BE2C (cell line): ENCODE measurements at places on chromosomes 13 and 19.

DNA sequence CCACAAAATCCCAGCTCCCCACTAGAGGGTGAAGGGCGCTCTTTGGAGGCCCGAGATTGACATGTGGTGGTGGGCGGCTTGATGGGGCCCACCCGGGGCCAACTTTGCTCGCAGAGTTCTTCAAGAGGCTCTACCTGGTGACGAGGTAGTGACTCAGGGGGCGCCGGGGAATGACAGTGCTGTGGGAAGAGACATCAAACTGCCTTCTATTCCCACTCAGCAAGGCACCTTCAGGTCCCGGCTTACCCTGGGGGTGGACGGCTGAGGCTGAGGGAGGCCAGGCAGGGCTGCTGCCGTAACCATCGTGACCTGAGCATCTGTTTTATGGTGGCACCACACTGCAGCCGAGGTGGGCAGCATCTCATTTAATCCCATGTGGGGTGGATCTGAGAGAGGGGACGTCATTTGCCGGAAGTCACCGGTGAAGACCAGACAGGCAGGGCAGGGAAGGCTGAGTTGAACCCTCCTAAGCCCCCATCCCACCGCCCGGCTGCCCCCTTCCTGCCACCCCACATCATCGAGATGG, 1.6 kb downstream of the LINGO3 start:
- peak; percentile 8 for DNase-seq

DNA sequence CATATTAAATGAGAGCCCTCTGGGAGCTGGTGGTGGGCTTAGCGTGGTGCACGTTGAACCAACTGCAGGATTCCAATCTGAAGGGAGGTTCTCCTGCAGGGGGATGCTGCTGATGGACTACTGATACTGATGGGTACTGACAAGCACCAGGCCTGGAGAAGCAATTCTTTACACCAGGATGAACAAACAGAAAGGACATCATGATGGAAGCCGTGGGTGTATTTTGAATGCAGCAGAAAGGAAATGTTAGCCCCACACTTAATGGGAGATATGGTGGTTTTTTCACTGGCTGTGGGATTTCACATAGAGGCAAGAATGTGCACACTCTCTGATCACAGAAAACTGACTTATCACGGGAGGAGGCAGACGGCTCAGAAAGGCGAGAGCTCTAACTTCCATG, 299.7 kb downstream of the TEX29 start:
- no peak for DNase-seq

DNA sequence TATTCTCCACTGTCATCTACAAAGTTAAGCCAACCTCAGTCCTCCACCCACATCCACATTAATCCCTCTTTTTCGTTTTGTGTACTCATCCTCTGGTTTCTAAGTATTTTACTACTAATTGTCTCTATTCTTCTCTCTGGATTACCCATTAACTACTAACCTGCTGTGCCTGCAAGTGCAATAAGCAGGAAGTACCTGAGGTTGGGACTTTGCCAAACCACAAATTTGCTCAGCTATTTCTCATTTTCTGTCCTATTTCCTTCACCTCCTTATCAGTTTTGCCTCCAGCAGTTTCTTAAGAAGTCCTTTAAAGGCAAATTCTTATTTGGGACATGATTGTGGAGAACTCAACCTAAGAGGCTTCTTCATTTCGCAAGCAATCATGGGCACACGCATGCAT, 1708.9 kb downstream of the SLITRK5 start:
- DNase-seq: no peak

DNA sequence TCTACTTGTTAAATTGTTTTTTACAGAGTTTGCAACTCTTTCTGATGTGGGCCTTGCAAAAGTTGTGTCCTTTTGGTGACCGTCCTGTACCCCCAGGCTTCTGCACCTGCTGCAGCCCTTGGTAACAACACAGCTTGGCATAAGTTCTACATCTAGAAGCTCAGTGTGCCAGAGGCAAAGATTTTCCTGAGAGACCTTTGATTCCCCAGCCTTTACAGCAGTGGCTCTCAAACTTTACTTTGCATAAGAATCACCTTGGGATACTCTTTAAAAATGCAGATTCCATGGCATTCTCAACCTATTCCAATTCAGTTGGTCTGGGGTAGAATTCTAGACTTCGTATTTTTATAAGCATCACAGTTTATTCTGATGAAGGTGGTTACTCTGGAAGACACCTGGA, 260.9 kb downstream of the DCT start:
- DNase-seq: no peak

DNA sequence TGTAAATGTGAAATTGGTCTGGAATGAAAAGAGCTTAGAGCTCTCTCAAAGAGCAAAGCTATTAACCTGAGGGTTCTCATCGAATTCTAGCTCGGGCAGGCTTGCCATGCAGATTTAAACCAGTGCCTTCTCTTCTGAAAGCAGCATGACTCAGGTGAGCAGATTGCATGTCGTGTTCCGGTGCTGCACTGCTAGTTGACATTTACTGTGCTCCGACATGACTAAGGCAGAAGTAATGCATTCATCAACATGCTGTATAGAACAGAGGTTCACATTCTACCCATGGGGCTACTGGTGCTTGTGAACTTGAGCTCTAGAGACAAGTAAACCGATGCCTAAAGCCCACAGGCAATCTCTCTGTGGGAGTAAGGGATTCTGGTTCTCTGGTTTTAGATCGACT, 947.7 kb downstream of the EFNB2 start:
- no peak for DNase-seq

DNA sequence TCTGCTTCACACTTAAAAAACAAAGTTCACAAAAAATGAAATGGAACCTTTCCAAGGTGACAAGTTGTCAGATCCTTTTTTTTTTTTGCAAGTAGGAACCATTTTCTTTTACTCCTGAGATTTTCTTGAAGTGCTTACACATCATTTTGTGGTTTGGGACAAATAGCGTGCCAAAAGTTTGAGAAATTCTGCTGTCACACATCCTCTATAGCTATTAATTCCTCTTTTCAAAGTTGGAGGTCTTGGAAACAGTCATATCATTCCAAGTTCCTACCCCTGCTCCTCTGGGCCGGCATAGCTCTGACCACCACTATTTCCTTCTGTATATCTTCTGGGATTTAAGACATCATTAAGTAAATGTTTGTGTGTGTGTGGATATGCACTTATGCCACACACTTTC, 421.6 kb upstream of the SLC10A2 start:
- no peak for DNase-seq

- no peak for DNase-seq
Measured at GRCh38 chr13:67125681-67126080, 104.5 kb downstream of the PCDH9 start.

DNA sequence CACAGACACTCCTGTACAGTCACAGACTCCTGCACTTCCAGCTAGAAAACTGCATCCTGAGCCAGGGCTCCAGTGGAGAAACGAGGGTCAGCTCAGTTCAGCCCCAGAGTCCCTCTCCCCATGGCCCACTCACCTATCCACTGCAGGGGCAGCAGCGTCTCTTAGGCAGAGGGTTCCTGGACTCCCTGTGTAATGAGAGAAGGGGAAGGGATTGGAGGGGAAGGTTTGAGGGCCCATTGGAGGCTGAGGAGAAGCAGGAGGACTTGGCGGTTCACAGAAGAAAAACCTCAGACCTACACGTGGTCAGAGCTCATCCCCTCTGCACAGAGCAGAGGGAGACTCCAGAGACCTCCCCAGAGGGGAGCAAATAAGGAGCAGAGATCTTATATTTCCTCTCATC, 9.2 kb upstream of the CEACAM18 start:
- no peak for DNase-seq

DNA sequence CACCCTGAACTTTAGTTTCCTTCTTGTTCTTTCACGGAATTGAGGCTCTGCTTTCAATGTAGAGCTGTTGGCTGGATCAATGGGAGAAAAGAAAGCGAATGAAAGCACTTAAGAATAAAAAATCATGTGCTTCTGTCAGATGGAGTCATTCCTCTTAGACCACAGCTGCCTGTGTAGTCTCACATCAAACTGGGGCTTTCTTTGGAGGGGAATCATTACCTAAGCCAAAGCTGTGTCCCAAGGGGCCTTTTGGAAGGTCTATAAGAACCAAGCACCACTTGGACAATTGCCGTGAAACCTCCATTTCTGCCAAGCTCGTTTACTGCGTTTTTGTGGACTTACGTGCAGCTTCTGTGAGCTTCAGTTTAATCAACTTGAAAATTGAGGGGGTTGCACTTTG, 44.2 kb upstream of the RNF113B start:
- no peak for DNase-seq

DNA sequence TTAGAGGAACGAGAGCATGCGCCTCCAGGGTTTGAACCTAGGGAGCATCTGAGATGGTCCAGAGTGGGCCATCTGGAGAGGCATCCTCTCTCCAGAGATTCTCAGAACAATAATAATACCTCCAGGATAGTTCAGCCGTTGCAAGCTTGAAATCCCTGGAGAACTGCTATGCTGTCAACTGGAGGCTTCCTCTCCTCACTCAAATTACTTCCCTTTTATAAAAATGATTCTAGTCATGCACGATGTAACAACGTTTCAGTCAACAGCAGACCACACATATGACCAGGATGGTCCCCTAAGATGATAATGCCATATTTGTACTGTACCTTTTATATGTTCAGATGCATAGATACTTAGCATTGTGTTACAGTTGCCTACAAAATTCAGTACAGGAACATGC, 108.7 kb downstream of the SHISA2 start:
- no peak for DNase-seq

- DNase-seq: no peak
Measured at GRCh38 chr19:6099599-6099998, 10.7 kb downstream of the RFX2 start.

DNA sequence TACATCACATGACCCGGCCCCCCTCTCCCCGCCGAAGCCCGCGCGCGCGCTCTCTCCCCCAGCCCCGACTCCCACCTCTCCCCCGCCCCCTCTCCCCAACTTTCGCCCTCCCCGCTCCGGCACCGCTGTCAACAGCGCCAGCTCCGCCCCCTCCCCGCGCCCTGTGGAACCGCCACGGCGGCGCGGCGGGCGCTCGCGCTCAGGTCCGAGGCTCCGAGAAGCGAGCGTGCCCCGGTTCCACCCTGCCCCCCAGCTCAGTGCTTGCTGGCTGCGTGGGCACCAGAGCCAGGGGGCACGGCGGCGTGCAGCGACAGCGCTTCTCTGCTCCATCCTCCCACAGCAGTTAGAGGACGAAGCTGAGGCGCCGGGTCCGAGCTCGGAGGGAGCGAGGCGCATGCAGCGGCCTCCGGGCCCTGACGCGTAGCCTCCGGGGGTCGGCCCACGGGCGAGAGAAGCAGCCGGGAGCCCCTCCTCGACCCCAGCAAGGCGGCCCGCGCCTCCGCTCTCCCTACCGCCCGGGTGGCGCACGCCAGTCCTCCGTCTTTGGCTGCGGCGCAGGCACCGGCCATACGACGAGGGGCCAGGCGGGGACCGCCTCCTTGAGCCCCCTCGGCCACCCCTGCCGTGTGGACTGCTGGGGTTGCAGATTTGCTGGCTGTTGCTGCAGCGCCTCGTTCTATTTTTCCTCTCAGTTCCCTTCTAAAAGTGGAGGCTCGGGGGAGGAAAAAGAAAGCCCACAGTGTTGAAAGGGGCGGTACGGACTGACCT, 109.5 kb downstream of the KCNRG start:
- peak; percentile 97 for DNase-seq
